ENCODE measurements at places on chromosomes 13 and 19.
A peak's percentile ranks its signal among the peaks of the same experiment; 100 is the strongest.

DNA sequence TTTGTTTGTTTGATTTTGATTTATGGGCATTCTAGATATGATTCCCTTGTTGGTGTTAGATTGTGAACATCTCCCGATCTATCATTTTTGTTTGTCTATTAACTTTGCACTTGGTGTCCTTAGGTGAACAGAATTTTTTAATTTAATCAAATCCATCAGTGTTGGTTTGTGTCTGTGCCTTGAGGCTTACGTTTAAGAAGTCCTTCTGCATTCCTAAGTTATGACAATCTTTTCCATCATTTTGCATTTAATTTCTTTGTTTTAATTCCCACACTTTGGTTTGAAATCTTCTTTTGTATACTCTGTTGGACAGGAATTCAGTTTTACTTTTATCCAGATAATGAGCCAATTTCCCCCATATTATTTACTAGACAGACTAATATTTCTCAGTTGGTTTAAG, 421.7 kb downstream of the HS6ST3 start:
- no peak for DNase-seq

GRCh38 chr13:101144808-101145419, 271.4 kb downstream of the NALCN start:
- DNase-seq, result peak; percentile 74

DNA sequence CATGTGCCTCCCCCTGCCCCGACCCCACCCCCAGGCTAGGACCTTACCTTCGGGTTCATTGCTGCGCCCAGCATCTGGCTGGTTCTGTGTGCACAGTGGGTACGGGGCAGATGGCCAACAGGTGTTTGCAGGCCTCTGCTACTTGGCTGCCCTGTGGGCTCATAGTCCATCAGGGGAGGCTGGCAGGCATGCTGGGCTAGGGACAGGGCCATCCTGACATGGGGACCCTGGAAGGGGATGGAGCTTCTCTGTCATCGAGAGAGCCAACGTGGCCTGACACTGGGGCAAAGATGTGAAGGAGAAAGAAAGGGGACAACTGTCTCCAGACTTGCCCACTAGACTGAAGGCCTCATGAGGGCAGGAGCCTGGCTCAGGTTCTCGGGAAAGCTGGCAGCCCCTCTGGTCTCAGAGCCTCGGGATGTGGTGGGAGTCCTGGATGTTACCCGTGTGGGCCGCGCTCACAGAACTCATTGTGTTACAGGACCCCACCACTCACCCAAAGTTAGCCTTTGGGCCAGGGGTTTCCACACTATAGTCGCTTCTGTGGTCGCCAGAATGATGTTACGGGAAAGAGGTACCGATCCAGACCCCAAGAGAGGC, 4.7 kb downstream of the ZNF536 start:
- no peak for DNase-seq

DNA sequence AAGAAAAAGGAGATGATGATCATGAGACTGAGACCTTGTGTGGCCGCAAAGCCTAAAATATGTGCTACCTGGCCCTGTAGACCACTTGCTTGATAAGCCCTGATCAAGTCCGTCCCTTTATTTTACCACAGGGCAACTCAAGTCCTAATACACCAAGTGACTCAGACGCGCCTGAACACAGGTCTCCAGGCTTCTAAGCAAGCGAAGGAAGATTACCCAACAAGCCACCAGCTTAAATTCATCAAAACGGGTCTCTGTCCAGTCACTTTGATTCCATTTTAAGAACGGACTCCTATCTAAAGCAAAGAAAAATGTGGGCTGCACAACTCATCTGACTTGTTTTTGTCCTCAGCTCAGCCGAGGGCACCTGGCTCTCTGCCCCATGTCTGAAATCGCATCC, 26.8 kb downstream of the SLC7A1 start:
- DNase-seq, result no peak

GRCh38 chr19:55443045-55443823, at the start of gene SHISA7:
Gene SHISA7, minus strand, starts transcription at chr19:55443300. Its CDS starts 437 bp downstream, at chr19:55442863.
- DNase-seq, result peak; percentile 23

GRCh38 chr19:13831537-13832467, 36.6 kb downstream of the ZSWIM4 start:
- no peak for DNase-seq

- DNase-seq, result no peak
Observed at GRCh38 chr13:94992036-94992960, 280.0 kb upstream of the SOX21 start.

DNA sequence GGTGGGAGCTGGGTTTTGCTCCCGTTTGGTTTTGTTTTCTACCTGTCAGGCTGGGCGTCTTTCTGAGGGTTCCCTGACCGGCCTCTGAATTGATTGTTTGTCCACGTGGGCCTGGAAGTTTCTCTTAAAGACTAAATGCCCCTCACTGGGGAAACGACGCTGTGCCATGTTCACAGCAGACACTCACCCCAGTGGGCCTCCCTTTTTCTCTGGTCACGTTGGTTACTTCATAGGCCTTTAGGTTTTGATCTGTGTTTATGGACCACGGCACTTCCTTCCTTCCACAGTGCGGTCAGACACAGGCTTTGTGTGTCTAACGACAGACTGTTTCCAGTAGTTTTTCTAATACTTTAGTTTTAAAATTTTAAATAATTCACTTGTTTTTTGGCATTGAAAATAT, 20.1 kb upstream of the NDUFS7 start:
- no peak for DNase-seq

DNA sequence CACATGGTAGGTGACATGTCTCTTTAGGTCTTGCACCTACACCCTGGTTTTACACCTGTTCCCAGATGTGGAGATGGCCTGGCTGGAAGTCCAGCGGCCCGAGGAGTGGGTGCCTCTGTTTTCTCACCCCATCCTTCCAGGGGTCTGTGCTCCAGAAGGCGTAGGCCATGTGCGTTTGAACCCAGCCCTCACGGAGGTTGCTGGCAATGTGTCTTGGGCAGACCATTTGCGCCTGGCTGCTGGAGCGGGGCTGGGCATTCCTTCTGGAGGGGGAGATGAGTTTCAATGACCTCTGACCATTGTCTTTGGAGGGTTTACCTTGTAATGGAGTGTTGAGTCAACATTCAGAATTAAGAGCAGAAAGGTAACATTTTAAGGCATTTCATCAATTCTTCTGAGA, 54.8 kb upstream of the ZNF536 start:
- DNase-seq, result no peak

- no peak for DNase-seq
Observed at GRCh38 chr13:26558074-26558805, 757 bp downstream of the WASF3 start.

DNA sequence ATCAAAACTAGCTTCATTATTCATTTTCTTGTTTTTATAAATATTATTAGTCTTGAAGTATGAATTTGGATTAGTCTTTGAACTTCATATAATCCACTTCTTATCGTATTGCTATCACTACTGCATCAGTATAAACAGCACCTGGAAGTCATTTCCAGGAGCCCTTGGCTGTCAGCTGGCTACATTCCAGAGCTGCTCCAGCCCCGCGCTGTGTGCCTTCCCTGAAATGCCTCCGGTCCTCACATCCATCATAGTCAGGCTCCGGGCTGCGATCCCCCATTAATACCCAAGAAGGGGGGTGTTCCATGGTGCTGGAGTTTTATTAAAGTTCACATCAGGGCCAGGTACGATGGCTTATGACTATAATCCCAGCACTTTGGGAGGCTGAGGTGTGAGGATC, 124.3 kb upstream of the GJB6 start:
- DNase-seq, result no peak

DNA sequence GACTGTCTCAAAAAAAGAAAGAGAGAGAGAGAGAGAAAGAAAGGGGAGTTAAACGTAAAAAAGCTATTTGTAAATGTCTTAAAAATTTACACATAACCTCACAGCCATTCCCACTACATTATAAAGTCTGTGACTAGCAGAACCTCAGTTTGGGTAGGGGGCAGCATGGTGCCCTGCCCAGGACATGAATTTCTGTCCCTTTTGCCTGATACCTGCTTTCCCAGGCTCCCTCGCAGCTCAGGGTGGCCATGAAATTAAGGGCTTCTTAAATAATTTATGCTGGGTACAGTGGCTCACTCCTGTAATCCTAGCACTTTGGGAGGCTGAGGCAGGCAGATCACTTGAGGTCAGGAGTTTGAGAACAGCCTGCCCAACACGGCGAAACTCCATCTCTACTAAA, 4.8 kb downstream of the IFNL1 start:
- no peak for DNase-seq

DNA sequence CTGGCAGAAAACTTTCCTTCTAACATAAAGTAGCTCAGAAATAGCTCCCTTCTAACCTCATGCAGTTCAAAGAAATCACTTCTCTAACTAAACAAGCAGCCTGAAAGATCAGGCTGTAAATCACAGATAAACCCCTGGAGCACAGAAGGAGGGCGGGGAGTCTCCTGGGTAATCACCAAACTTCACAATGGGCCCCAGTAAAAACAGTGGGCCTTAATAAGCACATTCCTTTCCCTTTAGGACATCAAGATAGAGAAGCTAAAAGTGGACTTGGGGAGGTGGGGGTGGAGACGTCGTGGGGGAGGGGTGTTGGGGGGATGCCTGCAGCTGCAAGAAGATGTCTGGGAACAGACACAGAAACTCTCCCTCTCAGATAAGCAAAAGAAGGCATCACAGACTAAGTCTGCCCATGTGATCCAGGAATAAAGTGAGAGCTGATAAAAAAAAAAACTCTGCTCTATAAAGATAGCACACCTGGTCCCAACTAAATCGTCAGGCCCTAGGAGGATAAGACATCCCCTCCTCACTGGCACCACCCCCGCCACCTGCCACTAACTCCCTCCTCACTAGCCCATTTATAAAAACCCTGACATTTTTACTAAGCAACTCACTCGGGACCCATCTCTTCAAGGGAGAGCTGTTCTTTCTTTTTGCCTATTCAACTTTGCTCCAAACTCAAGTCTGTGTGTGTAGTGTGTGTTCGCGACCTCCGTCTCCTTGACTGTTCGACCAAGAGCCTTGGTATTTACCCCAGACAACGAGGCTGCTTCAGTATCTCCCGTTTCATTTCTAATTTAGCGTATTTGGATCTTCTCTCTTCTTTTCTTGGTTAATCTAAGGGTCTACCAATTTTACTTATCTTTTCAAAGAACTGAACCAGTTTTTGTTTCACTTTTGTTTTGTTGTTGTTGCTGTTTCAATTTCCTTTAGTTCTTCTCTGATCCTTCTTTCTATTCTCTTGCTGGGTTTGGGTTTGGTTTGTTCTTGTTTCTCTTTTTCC, 31.7 kb downstream of the DNAJC15 start:
- peak; percentile 40 for DNase-seq

GRCh38 chr13:40563350-40564125, 102.9 kb downstream of the FOXO1 start:
- no peak for DNase-seq

DNA sequence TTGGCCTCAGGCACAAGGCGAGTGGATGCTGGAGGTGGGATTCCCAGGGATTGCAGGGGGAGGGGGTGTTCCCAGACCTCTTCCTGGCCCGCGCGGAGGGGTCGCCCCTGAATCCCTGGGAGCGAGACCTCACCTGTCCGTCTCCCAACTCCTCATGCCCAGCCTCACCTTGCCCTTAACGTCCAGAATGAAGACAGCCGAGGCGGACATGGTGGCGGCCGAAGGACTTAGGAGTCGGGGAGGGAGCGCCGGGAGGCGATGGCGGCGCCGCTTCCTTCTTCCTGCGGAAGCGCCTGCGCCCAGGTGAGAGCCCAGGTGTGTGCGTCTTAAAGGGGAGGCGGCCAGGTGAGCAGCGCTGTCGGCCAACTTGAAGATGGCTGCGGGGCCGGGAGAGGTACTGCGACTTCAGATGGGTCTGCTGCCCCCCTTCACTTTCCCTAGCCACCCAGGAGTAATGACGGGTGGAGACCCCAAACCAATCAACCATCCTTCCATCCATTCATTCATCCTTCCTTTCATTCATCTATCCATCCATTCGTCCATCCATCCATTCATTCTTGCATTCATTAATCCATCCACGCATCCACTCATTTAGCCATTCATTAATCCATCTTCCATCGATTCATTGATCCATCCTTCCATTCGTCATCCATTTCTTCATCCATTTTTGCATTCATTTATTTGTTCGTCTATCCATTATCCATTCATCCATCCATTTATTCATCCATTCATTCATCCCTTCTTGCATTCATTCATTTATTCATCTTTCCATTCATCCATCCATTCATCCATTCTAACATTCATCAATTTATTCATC, at the start of gene AP1M2:
Gene AP1M2 (minus strand): TSS at position 291 of the 817 bp plus-strand sequence. CDS start 81 bp downstream, at position 210.
- DNase-seq, result peak; percentile 37

DNA sequence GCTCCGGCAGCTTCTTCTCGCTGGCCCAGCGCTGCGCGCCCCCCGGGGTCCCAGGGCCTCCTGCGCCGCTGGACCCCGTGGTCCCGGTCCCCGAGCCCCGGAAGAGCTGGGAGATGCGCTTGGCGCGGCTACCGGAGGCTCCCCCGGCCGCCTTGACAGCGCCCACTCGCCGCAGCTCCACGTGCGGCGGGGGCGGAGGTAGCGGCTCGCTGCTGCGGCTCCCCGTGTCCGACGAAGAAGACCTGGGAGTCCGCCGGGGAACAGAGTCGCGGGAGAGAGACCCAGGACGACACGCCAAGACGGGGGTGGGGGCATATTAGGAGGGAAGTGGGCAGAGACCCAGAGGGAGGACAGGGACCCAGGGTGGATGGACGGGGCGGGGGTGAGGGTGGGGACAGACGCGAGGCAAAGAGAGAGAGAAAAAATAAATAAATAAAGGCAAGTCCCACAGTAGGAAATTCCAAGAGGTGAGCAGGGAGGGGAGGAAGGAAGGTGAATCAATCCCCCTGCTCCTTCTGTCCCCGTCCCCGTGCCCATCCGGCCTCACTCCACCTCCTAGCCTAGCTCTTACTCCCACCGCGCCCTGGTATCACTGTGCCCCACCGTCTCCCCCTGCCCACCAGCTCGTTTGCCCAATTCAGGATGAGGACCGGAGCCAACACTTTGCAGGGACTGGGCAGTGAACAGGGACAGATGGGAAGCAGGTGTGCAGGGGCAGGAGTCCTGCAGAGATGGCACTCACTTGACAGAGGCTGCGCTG, 826 bp downstream of the RASIP1 start:
- DNase-seq, result no peak

- DNase-seq, result no peak
Observed at GRCh38 chr19:7832781-7833180, 2.8 kb downstream of the EVI5L start.

GRCh38 chr13:79709471-79709870, 228.5 kb downstream of the NDFIP2 start:
- no peak for DNase-seq

GRCh38 chr19:33703821-33704220, 82.1 kb downstream of the CHST8 start:
- no peak for DNase-seq

GRCh38 chr13:107124730-107125129, 556.8 kb upstream of the ARGLU1 start:
- no peak for DNase-seq

DNA sequence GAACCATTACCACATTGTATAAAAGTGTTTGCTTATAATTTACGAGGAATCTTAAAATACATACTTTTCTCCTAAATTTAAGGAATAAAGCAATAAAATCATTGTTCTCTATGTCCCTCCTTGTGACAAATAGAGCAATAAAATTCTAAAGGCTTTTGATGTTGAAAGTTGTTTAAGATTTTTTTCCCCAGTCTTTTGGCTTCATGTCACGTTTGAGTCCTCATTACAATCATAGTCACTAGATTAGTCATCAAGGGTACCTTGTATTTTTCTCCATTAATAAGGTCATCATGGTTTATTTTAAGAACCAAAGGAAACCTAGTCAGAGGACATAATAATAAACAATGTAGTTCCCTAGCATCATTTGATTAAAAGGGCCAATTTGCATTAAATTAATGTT, 3.2 kb downstream of the WBP4 start:
- DNase-seq, result peak; percentile 68

GRCh38 chr13:113901231-113901630, 37.4 kb upstream of the GAS6 start:
- no peak for DNase-seq

- no peak for DNase-seq
Observed at GRCh38 chr19:53989600-53990533, 1.6 kb upstream of the CACNG6 start.

Data from PC-3 (cell line).